Stimulated activated CD8-positive, alpha-beta memory T cell treated with anti-CD3 and anti-CD28 coated beads, Interleukin-15, amount 100 ng/mL, for 24 hours (primary cell): ENCODE measurements at places on chromosomes 5 and 9.
A peak's percentile ranks its signal among the peaks of the same experiment; 100 is the strongest.

- no peak for DNase-seq
Observed at GRCh38 chr9:30459156-30459555, 1925.3 kb upstream of the ACO1 start.

DNA sequence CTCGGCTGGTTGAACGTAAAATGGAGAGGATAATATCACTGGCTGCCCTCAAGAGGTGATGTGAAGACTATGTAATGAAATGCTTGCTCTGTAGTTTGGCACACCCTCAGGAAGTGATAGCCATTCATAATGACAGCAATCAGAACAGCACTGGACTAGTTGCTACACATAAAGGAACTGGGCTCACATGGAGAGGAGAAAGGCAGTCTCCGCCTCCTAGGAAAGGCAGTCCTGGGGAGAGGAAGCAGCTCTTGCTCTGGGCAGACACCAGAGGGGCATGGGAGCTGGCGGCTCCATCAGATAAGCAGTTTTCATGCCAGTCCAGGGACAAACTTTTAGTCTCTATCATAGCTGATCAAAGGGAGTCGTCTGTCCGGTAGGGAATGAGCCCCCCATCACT, 46.9 kb downstream of the ARHGEF37 start:
- DNase-seq, result no peak

DNA sequence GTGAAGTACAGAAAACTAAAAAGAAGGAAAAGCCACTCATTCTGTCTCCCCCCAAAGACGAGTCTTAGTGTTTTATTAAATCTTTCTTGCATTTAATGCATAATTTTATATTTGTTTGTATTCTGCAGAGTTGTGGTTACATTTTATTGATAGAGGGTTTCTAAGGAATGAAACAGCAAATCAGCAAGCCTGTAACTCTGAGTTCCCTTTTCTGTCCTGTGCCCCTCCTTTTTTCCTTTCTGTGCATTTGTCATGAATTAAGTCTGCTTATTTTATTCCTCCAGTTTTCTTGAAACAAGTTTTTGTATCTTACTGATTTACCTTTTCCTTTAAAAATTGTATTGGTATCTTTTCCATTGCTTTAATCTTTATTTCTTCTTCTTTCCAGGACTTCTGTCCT, 132.8 kb downstream of the MUSK start:
- DNase-seq, result no peak

- DNase-seq, result no peak
Observed at GRCh38 chr9:127183814-127184582, 61.6 kb upstream of the ANGPTL2 start.

DNA sequence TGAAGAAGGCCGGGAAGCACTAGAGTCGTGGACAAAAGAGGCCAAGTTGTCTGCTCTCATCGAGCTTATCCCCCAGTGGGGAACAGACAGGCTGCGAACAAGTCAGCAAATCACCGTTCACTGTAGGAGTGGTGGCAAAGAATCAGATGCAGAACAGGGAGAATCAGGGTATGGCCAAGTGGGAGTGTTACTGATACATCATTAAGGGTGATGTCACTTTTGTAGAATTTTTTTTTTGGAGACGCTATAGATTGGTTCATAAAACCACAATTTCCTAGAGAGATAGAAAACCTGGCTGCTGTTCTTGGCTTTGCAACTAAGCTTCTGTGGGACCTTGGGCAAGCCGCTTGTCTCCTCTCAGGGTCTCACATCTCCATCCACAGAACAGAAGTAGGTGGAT, 21.3 kb downstream of the SPRY4 start:
- no peak for DNase-seq

GRCh38 chr9:75170898-75171360, 82.6 kb downstream of the OSTF1 start:
- no peak for DNase-seq

GRCh38 chr5:31421806-31422586, 109.9 kb downstream of the DROSHA start:
- no peak for DNase-seq

DNA sequence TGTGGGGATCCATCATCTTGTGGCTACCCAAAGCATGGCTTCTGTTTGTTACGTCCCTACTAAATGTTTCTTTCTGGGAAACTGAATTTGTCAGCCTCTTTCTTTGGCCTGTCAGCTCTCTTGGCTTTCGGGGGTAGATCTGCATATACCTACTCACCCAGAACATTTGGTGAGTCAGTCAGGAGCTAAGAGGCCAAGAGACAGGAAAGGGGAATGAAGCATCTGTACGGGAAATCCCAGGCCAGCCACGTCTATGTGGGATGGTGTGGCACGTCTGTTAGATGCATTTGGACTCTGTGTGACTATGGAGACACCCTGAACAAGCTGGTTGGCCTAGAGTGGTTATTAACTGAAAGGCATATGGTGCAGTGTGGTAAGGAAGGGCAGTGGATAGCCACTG, 58.1 kb downstream of the CDO1 start:
- no peak for DNase-seq

DNA sequence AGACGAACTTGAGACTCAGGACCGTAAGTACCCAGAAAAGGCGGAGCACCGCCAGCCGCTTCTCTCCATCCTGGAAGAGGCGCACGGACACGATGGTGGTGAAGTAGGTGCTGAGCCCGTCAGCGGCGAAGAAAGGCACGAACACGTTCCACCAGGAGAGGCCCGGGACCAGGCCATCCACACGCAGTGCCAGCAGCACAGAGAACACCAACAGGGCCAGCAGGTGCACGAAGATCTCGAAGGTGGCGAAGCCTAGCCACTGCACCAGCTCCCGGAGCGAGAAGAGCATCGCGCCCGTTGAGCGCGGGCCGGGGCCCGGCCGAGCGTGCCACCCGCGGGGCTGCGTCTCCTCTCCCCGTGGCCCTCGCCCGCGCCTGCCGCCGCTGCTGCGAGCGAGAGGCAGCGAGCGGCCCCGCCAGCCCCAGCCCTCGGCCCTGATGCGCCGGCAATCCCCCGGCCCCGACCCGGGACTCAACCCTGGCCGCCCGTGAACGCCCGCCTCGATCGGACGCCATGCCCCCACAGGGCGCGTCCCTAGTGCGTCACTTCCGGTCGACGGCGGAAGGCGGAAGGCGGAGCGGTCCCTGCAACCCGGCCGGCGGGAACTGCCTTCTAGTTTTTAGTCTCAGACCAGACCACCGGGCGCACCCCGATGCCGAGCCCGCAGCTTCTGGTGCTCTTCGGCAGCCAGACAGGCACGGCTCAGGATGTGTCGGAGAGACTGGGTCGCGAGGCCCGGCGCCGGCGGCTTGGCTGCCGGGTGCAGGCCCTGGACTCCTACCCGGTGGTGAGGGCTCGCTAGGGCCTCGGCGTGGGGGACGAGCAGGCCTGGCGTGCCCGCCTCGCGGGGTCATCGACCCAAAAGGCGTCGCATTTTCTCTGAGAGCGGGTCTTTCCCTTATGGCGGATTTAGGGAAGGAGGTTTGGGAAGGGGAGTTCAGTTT, at the start of the genes NDOR1 and TMEM203:
TSS of gene NDOR1 (plus strand) at position 575 of the 944 bp plus-strand sequence. CDS start at position 653, 78 bp downstream.
TSS of gene TMEM203 (minus strand) at position 523 of the 944 bp plus-strand sequence. CDS start at position 289, 234 bp downstream.
- peak; percentile 96 for DNase-seq

- DNase-seq, result no peak
Observed at GRCh38 chr5:147635882-147636728, 126.2 kb upstream of the DPYSL3 start.

DNA sequence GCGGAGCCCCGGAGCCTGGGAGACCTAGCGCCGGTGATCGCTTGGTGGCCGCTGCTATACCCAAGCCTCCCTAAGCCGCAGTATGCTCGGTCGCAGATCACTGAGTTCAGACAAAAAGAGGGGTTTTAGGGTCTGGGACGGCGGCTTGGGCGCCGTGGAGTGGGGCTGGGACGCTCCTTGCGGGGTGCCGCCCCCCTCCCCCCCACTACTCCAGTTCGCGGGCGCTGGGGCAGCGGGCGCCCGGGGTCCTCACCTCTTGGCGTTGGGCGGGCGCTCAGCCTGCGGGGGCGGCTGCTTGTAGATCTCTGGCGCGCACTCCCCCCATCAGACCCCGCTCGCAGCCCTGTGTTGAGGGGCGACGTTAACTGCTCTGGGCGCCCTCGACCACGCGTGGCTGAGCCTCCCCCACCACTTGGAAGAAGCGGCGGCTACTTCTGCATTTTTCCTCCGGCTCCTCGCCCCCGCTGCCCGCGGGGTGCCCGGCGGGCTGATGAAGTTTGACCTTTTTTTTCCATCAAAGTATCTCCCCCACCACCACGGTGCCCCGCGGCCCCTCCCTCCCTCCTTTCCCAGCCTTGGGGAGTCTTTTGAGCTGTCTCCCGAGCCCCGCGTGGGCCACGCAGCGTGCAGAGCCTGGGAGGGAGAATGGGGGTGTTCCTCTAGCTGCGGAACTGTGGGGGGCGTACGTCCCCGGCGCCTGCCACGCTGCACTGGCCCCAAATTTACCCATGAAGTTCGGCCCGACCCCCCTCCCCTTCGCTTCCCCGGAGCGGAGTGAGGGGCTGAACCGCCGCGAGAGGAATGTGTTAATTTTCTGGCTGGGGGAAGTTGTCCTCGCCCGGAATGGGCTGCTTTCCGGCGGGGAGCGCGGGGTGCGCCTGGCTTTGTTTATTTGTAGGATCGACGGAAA, 1.2 kb downstream of the CXXC5 start:
- no peak for DNase-seq

DNA sequence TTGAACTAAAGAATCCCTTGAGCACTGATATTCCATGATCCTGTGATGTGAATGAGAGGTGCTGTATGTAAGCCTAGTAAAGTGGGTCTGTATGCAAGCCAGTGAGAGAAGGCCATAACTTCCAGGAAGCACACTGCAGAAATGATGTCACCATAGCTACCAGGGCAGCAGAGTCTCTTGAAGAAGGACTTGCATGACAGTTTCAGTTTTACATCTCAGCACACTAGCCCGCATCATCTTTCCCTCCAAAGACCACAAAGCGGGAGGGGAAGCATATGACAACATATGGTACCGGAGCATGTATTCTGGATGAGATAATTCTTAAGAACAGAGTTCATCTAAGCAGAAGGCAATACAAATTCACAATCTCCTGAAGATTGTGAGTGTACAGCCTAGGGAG, 37.6 kb upstream of the MAST4 start:
- DNase-seq, result no peak

- DNase-seq, result no peak
Observed at GRCh38 chr5:111070272-111071134, 1.0 kb upstream of the TSLP start.

DNA sequence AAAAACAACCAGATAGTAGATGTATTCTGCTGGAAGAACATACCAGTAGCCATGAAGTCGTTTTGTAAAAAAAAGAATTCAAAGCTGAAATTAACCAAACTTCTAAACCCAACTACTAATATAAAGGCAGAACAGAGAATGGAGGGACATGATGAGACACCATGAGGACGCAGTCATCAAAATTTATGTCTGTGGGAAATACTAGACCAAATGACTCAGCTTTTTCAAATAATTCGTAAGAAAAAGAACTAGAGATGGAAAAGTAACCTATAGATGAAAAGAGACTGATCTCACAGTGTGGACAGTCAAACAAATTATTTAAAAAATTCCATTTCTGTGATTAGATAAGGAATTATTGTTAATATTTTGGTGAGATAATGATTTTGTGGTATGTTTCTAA, 10.3 kb downstream of the TTC23L start:
- no peak for DNase-seq

DNA sequence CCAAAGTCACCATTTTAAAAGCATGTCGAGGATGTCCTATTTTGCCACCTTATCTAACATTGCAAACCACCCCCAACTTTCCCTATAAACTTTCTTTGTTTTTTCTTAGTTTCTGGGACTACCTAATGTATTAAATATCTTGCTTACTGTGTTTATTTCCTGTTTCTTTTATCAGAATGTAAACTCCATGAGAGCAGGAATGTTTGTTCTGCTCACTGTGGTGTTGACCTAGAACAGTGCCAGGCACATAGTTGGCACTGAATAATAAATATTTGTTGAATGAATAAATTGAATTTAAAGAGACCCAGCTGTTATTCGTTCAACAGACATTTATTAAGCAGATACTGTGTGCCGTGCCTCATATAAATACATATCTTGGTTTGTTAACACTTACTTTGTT, 35.2 kb downstream of the MACIR start:
- DNase-seq, result no peak
